RPMI7951 (cell line): ENCODE measurements at places on chromosomes 6 and 20.

GRCh38 chr20:9241232-9241692 lies 172.4 kb downstream of the PLCB4 start:
- DNase-seq = peak; percentile 99

DNA sequence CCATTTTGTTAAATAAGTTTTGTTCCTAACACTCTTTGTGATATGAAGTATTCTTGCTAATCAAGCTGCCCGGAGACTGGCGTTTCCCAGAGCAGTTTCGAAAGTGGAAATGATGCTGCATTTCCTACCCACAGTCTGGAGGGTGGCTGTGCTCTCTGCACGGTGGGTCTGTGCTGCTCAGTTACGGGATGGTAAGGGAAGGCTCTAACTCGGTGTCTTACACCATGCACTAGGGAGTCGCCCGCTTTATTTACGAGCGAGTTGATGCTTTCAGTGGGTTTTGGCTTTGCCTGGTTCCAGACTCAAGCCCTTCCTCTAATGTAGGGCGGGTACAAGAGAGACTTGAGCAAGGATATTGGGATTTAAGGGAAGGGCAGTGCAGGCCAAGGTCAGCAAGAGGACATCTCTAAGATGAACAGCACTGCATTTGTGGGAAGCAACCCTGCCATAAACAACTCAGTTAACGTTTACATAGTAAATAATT lies 180.1 kb upstream of the AKAP12 start:
- DNase-seq = peak; percentile 60

- no peak for DNase-seq
Observed at GRCh38 chr6:52394251-52394666, 25.9 kb upstream of the EFHC1 start.

DNA sequence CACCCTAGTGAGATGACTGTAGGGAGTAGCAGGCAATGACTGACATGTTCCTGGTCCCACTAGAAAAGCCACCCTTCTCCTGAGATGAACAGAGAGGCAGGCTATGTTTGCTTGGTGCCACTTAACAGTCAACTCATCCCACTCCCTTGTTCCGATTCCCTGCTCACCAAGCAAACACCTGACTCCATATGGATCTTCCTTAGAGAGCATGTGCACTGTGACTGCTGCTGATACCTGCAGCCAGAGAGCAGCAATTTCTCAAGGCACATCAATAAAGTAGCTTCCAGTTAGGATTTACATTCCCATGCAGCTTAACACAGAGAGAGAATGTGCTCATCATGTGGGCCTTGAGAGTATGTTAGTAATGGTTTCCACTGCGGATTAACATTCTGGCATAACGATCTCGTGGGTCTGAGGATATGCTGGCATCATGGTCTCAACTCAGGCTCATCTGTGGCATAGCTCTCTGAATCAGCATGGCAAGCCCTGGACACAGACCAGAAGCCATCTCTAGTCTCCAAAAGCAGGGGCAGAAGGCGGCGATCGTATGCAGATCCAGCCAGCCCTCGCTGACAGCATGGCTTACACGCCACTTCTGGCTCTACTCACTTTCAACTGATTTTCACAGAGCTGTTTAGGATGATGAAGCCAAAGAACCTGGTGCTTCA lies 43.9 kb downstream of the ATXN1 start:
- DNase-seq = no peak

- DNase-seq = no peak
Observed at GRCh38 chr6:138997136-138997535, 9.1 kb upstream of the REPS1 start.
